Renal cortical epithelial cell (primary cell): ENCODE measurements at places on chromosomes 5 and 9.

GRCh38 chr5:131774652-131775367 is 22.0 kb downstream of the FNIP1 start:
- DNase-seq, result no peak

DNA sequence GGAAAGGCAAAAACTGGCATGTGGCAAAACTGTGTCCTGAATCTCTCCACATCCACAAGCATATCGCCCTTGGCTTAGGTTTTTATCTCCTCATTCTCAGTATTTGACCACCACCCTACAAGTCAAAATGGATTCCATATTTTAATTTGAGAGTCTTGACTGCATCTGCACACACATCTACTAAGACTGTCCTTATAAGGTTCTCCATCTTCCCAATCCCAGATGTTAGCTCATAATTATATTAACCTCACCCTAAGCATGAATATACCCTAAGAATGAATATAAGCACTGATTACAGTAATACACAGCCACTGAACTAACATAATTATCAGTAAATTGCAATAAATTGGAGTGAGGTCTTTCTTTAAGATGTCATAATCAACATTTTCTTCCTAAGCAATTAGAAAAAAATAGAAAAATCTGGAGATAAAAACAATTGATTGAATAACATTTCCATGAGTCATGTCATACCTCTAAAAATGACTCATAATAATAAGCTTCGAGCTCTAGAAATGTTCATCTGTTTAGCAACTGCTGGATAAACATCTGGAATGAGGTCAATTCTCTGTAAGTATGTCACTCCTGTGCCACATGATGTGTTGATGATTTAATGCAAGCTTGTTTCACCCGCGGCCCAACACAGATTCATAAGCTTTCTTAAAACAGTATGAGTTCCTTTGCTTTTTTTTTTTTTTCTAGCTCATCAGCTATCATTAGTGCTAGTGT is 39.9 kb upstream of the PAM start:
- DNase-seq, result peak; percentile 85

- DNase-seq, result no peak
Observed at GRCh38 chr5:115335301-115335700, 38.8 kb upstream of the CCDC112 start.

DNA sequence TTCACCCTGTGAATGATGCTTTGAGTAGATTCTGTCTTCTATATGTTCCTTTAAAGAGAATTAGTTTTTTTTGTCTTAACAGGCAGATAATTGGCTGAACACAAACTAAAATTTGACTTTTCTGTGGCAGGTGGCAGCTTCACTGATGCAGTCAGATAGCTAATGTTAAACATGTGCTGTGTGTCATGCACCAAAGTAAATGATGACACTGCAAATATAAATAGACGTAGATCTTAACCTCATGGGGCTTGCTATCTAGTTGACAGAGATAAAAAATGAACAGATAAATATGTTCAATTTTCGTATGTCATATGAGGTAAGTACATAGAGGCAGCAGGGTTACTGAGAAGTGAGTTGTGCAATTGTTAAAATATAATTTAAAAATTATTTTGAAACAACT is 82.7 kb downstream of the PARP8 start:
- no peak for DNase-seq

- no peak for DNase-seq
Observed at GRCh38 chr5:130724658-130725057, 440.4 kb downstream of the HINT1 start.

DNA sequence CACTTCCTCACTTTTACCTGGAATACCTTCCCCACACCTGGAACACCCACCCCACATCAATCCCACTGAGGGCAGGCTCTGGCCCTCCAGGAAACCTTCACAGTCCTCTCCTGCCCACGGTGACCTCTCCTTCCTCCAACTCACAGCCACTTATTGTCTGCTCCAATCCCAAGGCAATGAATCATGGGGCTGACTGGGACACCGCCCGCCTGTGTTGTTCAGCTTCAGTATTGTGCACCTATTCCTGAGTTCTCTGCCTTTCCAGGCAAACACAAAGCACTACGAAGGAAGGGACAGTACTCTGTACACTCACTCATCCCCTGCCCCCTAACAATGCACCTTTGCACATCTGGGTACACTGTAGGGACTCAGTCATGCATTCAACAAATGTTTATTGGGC is 7.3 kb downstream of the PCDH1 start:
- DNase-seq, result peak; percentile 51

DNA sequence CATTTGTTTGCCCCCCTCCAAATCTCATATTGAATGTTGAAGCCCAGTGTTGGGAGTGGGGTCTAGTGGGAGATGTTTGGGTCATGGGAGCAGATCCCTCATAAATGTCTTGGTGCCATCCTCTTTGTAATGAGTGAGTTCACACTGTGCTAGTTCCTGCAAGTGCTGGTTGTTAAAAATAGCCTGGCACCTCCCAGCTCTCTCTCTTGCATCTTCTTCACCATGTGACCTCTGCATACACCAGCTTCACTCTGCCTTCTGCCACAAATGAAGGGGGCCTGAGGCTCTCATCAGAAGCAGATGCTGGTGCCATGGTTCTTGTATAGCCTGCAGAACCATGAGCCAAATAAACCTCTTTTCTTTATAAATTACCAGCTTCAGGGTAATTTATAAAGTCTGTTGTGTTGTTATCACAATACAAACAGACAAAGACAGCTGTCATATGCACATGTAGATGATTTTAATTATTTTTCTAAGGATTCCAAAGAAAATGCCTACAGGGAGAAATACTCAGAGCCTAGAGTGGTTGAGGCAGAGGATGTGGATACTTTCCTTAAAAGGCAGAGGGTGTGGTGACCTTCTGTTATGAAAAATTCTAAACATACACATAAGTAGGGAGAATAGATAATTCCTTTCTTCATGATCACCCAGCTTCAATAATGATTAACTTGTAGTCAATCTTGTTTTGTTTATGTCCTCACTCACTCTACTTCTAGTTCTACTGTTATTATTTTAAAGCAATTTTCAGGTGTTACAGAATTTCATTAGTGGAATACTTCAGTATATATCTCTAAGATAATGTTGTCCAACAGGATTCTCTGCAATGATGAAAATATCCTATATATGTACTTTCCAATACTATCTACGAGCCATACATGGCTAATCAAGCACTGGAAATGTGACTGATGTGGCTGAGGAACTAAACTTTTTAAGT is 75.1 kb upstream of the RANBP6 start:
- peak; percentile 44 for DNase-seq

GRCh38 chr9:92425474-92425873 is 1.2 kb upstream of the OMD start:
- no peak for DNase-seq

DNA sequence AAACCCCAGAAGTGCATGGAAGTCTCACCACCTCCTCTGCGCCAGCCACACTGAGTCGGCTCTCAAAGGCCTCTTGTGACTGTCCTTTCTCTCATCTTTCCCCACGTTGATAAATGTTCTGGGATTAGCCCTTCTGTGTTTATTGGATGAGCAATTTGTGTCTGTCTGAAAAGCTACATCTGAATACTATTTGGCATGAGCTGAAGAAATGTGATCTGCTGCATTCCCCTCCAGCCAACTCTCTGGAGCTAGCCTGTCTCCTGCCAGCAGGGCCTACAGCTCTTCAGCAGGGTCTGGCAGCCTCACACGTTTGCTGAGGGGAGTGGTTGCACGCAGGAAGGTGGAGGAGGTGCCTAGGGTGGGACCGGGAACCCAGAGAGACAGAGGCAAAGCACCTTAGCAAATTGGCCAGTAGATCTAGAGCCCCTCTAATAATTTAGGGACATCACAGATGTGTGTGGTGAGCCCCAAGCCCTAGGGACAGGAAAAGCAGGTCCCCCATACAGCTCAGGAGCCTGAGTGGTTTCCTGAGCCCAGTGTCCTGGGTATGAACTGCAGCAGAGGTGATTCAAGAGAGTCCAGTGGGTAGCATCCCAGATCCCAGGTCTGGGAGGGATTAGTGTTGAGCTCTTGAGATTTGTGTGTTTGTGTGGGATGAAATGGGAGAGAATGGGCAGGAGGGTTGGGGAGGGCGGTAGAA is 20.5 kb upstream of the B4GALT1 start:
- no peak for DNase-seq

- no peak for DNase-seq
Observed at GRCh38 chr9:28318515-28318914, 745.2 kb upstream of the C9orf72 start.

DNA sequence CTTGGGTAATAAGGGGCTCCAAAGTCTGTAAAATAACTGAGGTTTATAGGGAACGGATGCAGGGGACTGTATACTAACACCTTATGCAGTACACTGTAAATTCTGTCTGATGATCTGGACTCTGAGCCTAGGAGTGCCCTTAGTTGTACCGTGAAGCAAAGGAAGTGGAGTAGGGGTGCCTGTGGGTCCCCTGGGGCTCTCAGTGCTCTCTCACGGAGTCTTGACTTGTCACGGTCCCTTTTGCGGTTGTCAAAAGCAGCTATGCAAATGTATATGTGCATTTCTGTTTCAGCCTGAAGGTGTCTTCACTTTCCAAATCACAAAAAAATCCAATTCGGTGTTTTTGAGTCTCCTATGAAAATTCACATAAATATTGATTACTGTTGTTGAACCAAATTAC is 17.8 kb downstream of the DMRT1 start:
- DNase-seq, result no peak

GRCh38 chr5:84779186-84779585 is 394.5 kb upstream of the EDIL3 start:
- no peak for DNase-seq

DNA sequence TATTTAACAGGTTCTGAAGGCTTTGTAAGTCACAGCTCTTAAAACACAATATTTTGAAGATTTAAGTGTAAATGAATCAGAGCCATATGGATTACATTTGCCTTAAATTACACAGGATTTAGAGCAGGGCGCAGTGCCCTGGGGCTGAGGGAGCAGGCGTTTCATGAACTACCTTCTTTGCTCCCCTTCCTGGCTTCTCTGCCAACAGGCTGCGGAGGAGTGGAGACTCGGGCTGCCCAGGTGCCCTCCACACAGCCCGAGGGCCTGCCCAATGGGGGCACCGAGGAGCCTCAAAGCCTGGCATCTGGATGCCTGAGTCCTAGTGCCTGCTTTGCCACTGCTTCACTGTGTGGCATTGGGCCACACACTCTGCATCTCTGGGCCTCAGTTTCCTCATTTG is 90.6 kb upstream of the HAND1 start:
- no peak for DNase-seq

DNA sequence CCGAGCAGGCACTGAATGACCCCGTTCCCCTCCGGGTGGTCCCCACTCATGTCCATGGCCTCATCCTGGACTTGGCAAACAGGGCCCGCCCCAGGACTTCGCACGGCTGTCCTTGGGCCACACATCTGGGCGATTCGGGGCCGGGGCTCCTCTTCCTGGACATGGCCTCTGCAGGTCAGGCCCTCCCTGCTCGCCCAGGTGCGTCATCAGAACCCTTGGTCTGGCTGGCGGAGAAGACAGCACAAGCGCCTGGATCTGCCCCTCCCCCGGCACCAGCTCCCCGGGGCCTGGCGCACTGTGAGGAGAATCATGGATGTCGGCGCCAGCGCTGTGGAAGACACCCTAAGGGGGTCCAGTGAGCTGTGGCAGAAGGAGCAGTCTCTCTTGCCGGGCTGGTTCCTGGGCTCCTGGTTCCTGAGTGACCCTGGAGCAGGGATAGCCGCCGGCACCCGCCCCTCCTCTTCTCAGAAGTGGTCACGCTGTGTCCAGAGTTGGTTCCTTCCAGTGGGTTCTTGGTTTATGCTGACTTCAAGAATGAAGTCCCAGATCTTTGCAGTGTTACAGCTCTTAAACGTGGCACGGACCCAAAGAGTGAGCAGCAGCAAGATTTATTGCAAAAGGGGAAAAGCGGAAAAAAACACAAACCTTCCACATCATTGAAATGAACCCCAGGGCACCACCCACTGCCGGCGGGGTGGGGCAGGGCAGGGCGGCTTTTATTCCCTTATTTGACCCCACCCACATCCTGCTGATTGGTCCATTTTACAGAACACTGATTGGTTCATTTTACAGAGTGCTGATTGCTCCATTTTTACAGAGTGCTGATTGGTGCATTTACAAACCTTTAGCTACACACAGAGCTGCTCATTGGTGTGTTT is 25.9 kb upstream of the SLC12A7 start:
- DNase-seq, result peak; percentile 36

DNA sequence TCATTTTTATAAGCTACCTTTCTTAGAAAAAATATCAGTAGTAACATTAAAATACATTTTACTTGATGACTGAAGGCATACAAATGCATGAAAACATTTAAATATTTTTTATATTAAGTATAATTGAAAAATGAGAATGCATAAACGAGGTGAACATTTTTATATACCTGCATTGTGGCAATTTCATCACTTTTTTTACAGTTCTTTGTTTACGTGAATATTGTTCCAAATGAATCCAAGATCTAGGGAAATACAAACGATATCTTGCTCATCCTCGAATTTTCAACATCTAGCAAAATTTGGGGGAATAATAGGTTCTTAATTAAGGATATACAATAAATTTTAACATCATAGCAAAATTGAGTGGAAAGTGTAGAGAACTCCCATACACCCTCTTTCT is 45.5 kb upstream of the ALDH1A1 start:
- no peak for DNase-seq
